ENCODE measurements at places on chromosomes 1 and 21. TPM values are rescaled to one million over a fixed set of nuclear protein-coding genes. Genes with fewer than 3 reads are reported as not detected.

AMY1B gene
- total RNA-seq: not detected

DENND2D gene
- 40.5 TPM for total RNA-seq

NTMT2 gene
- total RNA-seq: not detected

GUCA2A gene
- not detected for total RNA-seq

USH2A gene
- not detected for total RNA-seq

L1TD1 gene
- not detected for total RNA-seq

CFAP141 gene
- total RNA-seq: not detected

B3GALNT2 gene
- total RNA-seq: 15.4 TPM

RXFP4 gene
- not detected for total RNA-seq

ZNF695 gene
- total RNA-seq: not detected

COL6A1 gene
- 544 TPM for total RNA-seq

SYT11 gene
- 4.3 TPM for total RNA-seq

C8A gene
- not detected for total RNA-seq

RNF187 gene
- total RNA-seq: 12.9 TPM

AGBL4 gene
- 0.66 TPM for total RNA-seq

CYP2J2 gene
- 0.33 TPM for total RNA-seq

GPR52 gene
- total RNA-seq: 2.2 TPM

TNFRSF18 gene
- total RNA-seq: not detected

C1orf94 gene
- not detected for total RNA-seq

SEC16B gene
- 2.9 TPM for total RNA-seq

LCE3D gene
- total RNA-seq: not detected

BNIPL gene
- total RNA-seq: not detected

OPTC gene
- total RNA-seq: not detected

CRNN gene
- total RNA-seq: not detected

SH2D5 gene
- not detected for total RNA-seq

AIM2 gene
- total RNA-seq: not detected

ZSCAN20 gene
- total RNA-seq: 7.0 TPM

KRTAP24-1 gene
- not detected for total RNA-seq

TEX50 gene
- total RNA-seq: not detected

C1orf115 gene
- total RNA-seq: 41.2 TPM

Measured in subcutaneous adipose tissue (tissue), 4 donors.